ENCODE measurements at places on chromosomes 16 and 17.

DNA sequence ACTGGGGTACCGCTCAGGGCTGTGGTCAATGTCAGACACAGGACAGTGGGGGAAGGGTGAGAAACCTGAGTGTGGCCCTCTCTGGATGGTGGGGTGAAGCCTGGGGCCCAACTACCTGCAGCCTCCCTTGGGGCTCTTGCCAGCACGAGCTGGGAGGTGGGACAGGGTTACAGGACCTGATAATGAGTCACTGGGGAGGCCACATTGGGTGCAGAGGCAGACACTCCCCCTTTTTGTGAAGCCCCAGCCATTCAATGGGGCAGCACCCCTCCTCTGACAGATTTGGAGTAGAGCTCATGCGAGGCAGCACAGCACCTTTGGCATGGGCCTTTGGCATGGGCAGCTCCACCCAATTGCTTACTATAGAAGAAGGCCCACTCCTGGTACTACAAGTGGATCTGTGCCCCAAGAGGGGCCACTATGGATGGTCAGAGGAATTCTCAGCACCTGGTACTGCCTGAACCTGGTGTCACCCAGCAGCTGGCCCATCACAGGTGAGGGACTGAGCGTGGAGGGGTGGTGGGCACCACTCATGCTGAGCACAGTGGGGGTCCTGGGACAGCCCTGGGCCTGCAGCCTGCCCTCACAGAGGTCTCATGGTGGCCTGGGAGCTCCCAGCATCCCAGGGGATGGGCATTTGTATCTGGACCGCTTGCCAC is 45.2 kb upstream of the SMPD3 start:
- no peak for DNase-seq

- DNase-seq, result no peak
These were observed 211.7 kb downstream of the FTO start for GRCh38 chr16:53915452-53916160.

DNA sequence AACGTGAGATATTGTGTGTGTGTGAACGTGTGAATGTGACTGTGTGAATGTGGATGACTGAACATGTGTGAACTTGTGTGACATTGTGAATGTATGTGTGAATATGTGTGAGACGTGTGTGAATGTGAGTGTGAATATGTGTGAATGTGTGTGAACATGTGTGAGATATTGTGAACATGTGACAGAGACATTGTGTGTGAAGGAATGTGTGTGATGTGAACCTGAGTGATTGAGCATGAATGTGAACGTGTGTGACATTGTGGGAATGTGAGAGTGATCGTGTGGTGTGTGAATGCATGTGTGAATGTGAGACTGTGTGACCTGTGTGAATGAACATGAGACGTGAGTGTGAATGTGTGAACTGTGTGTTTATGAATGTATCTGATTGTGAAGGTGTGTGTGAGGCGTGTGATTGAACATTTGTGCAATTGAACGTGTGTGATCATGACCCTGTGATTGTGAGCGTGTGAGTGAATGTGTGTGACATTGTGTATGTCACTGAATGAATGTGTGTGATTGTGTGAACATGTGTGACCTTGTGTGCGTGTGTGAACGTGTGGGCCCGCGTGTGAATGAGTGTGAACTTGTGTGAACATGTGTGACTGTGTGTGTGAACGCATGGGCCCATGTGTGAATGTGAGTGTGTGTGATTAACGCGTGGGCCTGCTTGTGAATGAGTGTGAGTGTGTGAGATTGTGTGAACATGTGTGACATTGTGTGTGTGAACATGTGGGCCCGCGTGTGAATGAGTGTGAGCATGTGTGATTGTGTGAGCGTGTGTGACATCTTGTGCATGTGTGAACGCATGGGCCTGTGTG is 23.2 kb upstream of the GSE1 start:
- DNase-seq, result no peak

DNA sequence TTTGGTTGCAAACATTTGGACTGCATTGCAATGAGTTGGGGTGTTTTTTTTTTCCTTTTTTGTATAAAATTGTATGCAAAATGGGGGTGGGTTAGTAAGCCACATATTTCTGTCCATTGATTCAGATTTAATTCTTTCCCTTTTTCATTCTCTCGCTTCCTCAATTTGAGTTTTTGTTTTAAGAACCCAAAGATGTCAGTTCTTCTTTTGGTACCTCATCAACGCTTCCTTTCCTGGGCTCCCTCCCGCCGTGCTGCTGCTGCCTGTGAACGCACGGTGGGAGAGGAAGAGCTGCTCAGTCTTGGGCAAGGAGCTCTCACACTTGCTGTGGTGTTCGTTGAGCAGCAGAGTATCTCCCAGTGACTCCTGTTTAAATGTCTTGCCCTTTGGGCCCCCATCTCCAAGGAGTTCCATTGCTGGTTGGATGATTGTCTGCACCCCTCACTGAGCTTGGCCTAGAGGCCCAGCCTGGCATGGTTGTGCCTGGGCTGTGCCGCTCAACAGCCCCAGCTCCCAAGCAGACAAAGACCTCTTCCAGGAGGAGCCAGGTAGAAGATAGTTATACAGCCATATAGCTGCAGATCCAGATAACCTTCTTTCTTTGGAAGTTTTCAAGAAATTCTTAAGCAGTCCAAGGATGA is 13.6 kb downstream of the UBFD1 start:
- no peak for DNase-seq

- DNase-seq, result peak; percentile 54
These were observed 580 bp downstream of the TANC2 start for GRCh38 chr17:62966426-62967204.

- no peak for DNase-seq
These were observed 31.5 kb downstream of the RBL2 start for GRCh38 chr16:53465606-53466280.

DNA sequence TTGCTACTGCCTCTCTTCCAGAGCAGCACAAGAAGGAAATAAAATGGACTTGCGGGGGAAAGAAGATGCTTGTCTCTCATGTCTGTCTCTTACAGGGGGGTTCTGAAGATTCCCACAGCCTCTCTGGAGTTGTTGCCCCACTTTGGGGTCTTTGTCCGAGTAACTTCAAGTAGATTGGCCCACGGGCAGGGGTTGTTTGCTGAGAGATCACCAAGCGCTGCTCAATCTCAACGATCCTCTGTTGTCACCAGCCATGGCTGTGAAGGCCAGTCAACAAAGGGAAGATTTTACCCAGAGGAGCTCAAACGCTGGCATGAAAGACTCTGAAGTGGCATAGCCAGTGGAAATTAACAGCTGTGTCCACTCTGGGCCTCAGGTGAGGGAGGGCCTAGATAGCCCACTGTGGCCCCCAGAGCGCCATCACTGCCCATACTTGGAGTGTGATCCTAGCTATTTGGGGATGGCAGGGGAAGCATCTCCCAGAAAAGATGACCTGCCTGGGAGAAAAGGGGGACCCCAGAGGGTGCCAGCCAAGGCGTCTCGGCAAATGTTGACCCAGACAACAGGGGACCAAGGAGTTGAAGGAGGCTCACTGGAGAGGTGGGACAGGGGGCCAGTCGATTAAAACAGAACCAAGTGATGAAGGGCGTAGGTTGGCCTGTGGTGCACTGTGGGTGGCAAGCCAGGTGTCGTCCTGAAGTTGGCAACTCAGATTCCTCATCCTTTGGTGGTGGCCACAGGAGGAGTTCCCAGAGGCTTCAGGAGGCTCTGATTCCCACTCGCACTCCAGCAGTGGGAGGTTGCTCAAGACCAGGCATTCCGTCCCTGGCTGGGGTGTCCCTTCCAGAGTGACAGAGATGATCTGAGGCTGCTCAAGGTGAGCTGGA is 28.0 kb downstream of the SLC13A5 start:
- no peak for DNase-seq

DNA sequence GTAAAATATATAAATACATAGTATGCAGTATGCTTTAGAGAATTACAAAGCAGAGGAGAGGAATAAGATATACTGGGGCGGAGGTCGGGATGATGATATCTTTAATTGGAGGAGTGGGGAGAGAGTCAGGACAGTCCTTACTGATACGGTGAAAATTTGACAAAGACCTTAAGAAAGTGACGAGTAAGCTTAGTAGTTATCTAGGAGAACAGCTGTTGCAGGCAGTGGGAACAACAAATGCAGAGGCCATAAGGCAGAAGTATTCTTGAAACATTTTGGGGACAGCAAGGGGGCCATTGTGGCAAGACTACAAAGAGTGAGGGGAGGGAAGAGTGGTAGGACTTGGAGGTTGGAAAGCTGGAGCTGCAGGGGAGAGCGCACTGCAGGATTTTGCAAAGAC is 22.3 kb upstream of the CDC6 start:
- no peak for DNase-seq

DNA sequence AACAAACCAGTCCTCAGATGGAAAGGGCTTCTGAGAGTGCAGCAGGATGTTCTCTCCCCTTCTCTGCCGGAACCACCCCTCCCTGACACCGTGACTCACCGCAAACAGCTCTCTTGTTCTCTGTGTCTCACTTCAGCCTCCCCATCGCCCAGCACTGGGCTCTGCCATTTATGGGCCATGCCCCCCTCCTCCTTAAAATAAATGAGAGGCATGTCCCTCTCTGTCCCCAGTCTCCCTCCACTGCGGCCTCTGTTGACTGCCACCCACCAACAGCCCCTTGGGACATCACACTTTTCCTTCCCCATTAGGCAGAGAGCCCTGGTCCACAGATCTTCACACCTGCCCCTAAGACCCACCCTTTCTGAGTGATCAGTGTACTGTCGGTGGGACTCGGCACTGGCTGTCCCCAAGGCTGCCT is 6.3 kb downstream of the CCDC102A start:
- DNase-seq, result no peak

- no peak for DNase-seq
These were observed at the start of gene KRT14 for GRCh38 chr17:41586863-41587495. KRT14 (minus strand) TSS chr17:41586895; CDS start chr17:41586834, 61 bp downstream.

GRCh38 chr17:20026960-20027359 is 17.8 kb downstream of the SPECC1 start:
- DNase-seq, result no peak

GRCh38 chr17:63579633-63580032 is 21.1 kb upstream of the TACO1 start:
- DNase-seq, result no peak

- DNase-seq, result peak; percentile 16
These were observed 12.7 kb upstream of the STAC2 start for GRCh38 chr17:39238311-39238972.

GRCh38 chr17:4436846-4437245 is 3.1 kb downstream of the SPNS3 start:
- no peak for DNase-seq

DNA sequence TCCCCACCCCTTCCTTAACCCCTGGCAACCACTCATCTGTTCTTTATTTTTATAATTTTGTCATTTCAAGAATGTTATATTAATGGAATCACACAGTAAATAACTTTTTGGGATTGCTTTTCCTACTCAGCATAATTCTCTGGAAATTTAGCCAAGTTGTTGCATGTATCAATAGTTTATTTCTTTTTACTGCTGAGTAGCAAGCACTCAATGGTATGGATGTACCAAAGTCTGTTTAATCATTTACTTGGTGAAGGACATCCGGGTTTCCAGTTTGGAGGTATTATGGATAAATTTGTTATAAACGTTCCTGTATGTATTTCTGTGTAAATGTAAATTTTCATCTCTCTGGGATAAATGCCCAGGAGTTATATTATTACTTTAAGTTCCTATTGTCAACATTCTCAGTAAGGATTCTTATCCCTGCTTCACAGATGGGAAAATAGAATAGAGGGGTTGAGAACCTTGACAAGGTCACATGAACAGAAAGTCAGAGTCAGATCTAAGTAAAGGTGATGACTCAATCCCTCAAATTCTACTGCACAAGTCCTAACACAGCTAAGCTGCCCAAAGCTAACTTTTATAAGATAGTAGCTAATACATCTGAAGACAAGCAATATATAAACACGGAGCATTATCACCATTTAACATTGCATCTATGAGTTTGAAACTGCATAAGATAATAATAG is 62.4 kb upstream of the MTMR4 start:
- no peak for DNase-seq

- no peak for DNase-seq
These were observed 4.6 kb upstream of the GAN start for GRCh38 chr16:81310045-81310644.

- no peak for DNase-seq
These were observed 1.5 kb downstream of the TEX2 start for GRCh38 chr17:64261417-64262145.
